Thoracic aorta (tissue), 2 donors: ENCODE measurements at places on chromosomes 2 and 18.

GRCh38 chr18:50231621-50232020 is 34.7 kb downstream of the CFAP53 start:
- H3K27ac ChIP-seq: no peak overlapping the region
- H3K27me3 ChIP-seq: no peaks in the 10 kb centered on the region
- no peaks in the 10 kb centered on the region for H3K4me1 ChIP-seq
- no peak overlapping the region for H3K4me3 ChIP-seq
- no peaks in the 10 kb centered on the region for H3K36me3 ChIP-seq
- no peak for DNase-seq

DNA sequence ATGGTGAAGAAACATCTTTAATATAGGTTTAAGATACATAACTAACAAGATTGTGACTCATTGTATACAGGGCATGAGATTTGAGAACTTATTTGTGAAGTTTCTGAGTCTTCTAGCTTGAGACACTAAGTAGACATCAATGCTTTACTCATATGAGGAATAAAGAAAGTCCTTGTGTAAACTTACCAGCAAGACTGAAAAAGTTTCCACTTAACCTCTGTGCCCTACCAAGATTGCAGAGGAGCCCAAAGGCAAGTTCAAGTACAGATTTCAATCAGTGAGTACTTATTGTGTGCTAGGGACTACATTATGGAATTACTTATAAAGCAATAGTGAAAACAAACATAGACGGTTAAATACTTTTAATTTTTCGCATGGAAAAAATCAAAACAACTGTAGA is 1041.2 kb upstream of the CELF4 start:
- H3K4me3 ChIP-seq: no peak overlapping the region
- H3K27me3 ChIP-seq: no peaks in the 10 kb centered on the region
- no peaks in the 10 kb centered on the region for H3K4me1 ChIP-seq
- no peaks in the 10 kb centered on the region for H3K36me3 ChIP-seq

DNA sequence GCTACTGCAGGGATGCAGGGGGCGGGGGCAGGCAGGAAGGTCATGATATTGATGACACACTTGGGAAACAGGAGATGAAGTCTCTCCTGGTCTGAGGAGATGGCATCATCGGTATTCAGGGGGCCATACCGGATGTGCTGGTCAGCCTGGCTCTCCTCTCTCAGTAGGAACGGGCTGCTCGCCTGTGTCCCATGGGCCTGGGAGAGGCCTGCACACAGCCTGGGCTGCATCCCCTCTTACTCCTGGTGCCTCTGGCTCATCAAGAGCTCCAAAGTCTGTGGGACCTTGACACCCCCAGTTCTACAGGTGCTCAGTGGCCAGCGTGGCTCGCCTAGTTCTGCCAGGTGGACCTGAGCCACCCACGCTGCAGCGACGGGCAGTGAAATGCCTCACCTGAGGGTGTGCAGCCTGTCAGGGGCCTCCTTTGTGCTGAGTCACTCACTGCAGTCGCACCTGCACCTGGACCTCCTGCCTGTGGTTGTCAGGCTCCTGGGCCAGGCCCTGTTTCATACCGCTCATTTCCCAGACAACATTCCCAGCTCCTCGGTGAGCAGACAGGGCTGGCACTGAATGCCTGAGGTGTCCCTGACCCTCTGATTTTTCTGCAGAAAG is 18.6 kb upstream of the CNDP1 start:
- H3K4me3 ChIP-seq: no peak overlapping the region
- H3K27me3 ChIP-seq: no peaks in the 10 kb centered on the region
- no peak overlapping the region for H3K27ac ChIP-seq
- DNase-seq: no peak

- peaks cover 10% of the 10 kb centered on the region for H3K36me3 ChIP-seq
- H3K27ac ChIP-seq: no peak overlapping the region
- peaks cover 8% of the 10 kb centered on the region for H3K4me1 ChIP-seq
- H3K4me3 ChIP-seq: no peak overlapping the region
- no peak for DNase-seq
- no peaks in the 10 kb centered on the region for H3K27me3 ChIP-seq
These were observed 11.7 kb downstream of the HSBP1L1 start for GRCh38 chr18:79975985-79976680.

DNA sequence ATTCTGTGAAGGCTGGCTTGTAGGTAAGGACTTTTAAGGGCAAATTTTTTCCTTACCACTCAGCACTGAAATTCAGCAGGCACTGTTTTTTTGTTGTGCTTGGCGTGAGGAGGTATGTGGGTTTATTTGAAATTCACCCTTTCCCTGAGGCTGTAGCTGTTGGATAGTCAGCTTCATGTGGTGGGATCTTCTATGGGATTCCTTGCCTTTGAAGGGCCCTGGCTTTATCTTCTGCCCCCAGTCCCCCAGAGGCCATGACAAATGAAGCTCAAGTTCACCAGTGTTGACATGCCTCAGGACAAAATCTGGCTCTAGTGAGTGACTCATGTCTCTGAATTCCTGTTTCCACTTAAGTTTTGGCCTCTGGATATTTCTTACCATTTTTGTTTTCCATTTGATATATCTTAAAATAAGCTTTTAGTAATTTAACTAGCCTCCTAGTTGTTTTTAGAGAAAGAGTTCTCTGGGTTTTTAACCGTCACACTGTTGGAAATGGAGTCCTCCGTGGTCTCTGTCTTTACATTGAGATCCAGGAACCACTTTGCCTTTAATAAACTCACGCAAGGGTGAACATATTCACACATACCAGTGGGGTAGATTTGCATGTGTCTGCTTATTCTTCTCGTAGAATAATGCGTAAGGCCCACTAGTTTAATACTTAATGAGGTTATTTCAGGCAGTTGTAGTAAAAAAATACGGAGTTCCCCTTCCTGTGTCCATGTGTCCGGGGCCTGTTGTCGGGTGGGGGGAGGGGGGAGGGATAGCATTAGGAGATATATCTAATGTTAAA is 211.1 kb upstream of the FAM98A start:
- no peaks in the 10 kb centered on the region for H3K27me3 ChIP-seq
- no peak for DNase-seq
- peaks cover 17% of the 10 kb centered on the region for H3K4me1 ChIP-seq
- H3K27ac ChIP-seq: peak overlapping the region; percentile 87
- H3K4me3 ChIP-seq: peak overlapping the region; percentile 43

GRCh38 chr2:175135862-175136261 is 32.1 kb downstream of the ATF2 start:
- peaks cover 16% of the 10 kb centered on the region for H3K4me1 ChIP-seq
- DNase-seq: no peak
- H3K27me3 ChIP-seq: no peaks in the 10 kb centered on the region
- no peak overlapping the region for H3K27ac ChIP-seq
